ENCODE measurements at places on chromosomes 3 and 15.
A peak's percentile ranks its signal among the peaks of the same experiment; 100 is the strongest.

GRCh38 chr15:30008156-30008555 is 74.6 kb upstream of the GOLGA8J start:
- no peak for DNase-seq

DNA sequence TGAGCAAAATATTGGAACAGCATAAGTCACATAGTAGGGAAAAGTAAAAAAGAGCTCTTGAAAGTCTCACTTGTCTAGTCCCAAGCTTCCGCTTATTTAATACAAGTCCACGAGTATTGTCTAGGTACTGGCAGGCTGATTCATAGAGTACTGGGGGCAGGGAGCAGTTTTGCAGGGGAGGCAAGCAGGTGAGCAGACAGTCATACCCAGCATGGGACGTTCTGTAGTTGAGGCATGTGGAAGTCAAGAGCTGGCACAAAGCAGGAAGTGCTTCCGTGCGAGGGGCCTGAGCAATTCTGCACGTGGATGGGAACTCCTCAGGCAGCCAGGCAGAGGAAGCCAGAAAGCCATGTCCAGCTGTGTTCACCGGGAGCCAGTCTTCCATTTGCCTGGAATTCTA is 287.6 kb downstream of the EPHB1 start:
- no peak for DNase-seq

DNA sequence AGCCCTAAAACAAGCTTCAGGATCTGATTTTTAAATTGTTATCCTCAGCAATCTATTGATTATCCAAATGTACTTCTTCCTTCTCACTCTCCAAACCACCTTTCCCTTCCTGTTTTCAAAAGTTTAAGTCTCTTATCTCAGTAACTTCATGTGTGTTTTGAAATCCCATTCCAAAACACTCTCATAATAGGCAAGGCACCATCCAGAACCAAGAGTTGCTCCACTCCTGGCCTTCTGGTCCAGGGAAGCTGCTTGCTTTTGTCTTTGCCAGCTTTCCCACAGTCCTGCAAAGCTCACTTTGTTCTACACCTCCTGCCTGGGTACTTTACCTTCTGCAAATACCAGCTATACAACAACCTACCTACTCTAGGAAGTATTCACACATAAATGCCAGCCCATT is 63.5 kb downstream of the MLH1 start:
- no peak for DNase-seq

- DNase-seq: peak; percentile 69
Observed at GRCh38 chr3:124811436-124811835, 75.7 kb downstream of the ITGB5 start.

- peak; percentile 88 for DNase-seq
Observed at GRCh38 chr3:152272771-152273242, 4.1 kb downstream of the MBNL1 start.

- DNase-seq: peak; percentile 34
Observed at GRCh38 chr3:155753038-155753639, 8.3 kb upstream of the PLCH1 start.

- DNase-seq: no peak
Observed at GRCh38 chr3:152039887-152040286, 166.4 kb downstream of the SUCNR1 start.

GRCh38 chr3:2023959-2024358 is 74.7 kb upstream of the CNTN4 start:
- no peak for DNase-seq

GRCh38 chr15:99118801-99119546 is 14.1 kb downstream of the SYNM start:
- DNase-seq: no peak

DNA sequence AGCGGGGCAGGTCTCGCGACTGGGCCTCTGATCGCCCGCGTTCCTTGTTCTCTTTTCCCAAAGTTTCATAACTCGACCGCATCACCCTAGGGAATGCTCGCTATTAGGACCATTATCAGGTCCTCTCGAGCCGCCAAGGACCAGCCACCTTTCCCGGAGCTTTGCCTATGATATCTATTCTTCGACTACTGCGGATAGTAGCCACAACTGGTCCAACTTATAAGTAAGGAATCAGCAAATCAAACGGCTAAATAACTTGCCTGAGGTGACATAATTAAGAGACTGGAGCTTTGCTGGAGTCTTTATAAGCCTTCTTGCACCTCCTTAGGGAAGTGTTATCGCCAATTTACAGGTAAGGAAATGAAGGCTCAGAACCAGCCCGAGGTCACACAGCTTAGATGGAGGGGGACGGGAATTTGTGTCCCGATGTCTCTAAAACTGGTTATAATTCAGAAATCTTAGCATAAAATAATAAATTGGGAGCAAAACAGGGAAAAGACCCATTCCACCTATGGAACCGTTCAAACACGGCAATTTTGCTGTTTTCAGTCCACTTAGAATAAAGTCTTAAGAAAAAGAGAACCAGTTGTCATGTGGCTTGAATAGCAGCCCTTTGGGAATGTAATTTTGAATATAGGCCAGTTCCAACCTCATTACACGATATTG is 479 bp upstream of the PLD1 start:
- no peak for DNase-seq

- DNase-seq: no peak
Observed at GRCh38 chr15:49898097-49898496, 220.9 kb downstream of the ATP8B4 start.

DNA sequence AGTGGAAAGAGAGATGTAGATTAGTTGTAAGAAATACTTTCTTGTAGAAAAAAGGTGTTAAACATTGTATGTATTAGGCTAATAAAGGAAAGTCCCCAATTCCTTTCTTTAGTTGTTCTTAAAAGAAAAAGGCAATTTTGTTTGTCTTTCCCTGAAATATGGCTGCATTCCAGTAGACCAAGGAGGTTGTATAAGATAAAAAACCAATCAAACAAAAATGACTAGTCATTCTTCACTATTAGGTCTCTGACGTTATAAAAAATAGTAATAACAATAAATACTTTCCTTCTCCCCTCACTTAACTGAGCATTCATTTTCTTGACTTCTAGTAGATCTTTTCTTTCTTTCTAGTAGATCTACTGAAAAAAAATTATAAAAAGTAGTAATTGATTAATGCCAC is 8.6 kb upstream of the PPM1L start:
- no peak for DNase-seq

DNA sequence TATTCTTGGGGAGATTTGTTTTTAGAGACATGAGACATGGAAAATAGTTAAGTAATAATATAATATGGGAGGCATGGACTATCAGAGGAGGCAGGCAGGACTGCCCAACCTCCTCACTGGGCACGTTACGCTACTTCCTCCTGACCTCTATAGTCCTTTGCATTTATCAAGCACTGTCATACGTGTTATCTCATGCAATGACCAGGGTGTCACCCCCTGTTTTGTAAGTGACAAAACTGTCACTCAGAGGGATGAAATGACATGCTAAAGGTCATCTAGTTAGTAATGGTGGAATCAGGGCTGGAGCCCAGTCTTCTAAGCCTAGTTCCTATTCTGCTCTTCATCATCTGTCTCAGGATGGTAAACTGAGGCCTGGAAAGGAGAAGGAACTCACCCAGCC is 66.7 kb downstream of the ST6GAL1 start:
- no peak for DNase-seq

- no peak for DNase-seq
Observed at GRCh38 chr3:14788644-14789043, 30.1 kb upstream of the FGD5 start.

- DNase-seq: no peak
Observed at GRCh38 chr3:84965141-84965540, 6.4 kb downstream of the CADM2 start.

DNA sequence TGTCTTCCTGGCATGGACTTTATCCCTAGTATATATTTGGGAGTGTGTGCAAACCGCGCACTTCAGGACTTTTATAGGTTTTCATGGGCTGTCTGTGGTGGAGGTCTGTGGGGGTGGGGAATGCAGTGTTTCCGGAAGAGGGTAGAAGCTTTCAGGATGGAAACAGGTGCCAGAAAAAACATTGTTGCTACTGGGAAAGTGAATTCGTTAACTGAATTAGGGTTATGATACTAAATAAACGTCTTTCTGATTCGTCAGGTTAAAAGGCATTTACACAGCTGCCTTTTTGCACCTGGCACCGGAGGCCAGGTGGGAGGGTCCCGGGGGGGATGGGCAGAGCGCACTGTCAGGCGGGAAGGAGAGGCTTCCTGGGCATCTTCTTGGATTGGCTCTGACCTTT is 62.1 kb downstream of the SLCO3A1 start:
- no peak for DNase-seq

DNA sequence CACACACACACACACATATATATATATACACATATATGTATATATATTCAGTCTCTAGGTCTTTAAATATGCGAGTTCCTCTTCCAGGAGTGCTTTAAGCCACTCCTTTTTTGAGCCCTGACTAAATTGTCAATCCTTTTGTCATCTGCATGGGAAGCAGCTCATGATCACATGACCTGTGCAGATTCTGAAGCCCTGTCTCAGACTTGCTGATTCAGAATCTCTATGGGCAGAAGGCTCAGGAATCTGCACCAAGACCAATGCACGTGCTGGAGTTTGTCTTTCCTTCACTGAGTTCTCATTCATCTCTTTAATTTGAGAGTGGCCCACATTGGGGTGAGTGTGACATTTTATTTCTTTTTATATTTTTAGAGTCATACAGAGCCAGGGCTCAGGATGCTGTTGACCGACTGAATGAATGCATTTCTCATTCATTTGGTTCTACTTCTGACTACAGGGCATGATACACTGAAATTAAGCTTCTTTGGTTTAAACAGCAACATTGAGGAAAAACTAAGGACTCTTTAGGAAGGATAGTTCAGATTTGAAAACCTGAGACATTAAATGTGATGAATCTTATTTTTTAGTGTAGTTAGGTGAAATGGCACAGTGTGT is 307.5 kb downstream of the EDEM1 start:
- DNase-seq: no peak

- no peak for DNase-seq
Observed at GRCh38 chr3:173617490-173617889, 219.9 kb downstream of the NLGN1 start.

GRCh38 chr3:52216585-52217408 is 8.6 kb downstream of the TLR9 start:
- DNase-seq: peak; percentile 48

DNA sequence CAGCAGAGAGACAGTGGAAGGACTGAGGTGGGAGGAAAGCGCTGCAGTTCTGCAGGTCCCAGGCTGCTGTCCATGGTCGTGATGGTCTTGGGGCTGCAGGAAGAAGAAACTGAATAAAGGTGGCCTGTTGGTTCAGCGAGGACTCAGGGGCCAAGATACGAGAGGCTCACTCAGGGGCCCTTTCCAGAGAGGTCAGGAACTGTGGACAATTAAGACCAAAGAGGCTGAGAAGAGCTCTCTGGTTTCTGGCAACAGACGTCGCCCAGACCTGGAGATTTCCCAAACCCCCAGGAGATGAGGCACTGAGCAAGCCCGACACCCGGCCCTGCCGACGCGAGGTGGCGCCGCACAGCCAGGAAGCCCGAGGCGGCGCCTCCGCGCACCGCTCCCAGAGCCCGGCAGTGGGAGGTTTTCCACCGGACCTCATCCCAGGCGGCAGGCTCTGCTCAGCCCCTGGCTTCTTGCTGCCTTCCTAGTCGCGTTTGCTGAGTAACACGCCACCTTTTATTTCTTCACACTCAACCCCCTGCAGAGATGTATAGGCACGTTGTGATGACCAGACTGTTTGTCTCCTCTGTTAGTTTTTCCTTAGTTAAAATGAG is 56.4 kb upstream of the ARRDC4 start:
- DNase-seq: peak; percentile 38

GRCh38 chr3:138140940-138141339 is 8.8 kb upstream of the A4GNT start:
- no peak for DNase-seq

Data from foreskin fibroblast (primary cell).